HFF-Myc (cell line): ENCODE measurements at places on chromosomes 2 and 18.
A peak's percentile ranks its signal among the peaks of the same experiment; 100 is the strongest.

- DNase-seq: no peak
These were observed 107.9 kb downstream of the CCDC85A start for GRCh38 chr2:56291711-56292110.

DNA sequence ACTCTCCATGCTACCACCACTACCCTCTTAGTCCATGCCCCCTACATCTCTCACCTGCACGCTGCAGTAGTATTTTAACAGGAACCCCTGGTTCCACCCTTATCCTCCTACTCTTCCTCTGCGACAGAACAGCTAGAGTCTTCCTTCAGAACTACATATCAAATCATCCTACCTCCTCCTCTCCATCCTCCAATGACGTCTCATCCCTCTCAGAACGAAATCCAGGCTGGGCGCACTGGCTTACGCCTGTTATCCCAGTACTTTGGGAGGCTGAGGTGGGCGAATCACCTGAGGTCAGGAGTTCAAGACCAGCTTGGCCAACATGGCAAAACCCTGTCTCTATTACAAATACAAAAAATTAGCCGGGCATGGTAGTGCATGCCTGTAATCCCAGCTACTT is 10.3 kb upstream of the KIF3C start:
- no peak for DNase-seq

DNA sequence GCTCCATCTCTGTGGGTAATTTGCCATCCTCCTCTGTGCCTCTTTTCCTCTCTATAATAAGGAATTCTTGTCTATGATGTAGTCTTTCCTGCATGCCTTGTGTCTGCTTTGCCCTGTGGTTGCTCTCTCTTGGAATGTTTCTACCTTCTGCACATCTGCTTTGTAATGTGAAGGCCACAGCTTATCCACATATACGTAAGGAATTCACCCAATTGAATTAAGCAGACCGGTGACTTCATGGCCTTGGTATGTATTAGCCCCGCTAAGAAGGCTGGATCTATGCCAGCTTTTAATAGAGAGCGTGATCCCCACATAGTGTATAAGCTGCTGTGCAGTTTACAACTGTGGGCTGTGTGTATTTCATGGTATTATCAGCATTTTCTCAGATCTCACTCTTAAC is 274.7 kb downstream of the RNF144A start:
- peak; percentile 93 for DNase-seq

DNA sequence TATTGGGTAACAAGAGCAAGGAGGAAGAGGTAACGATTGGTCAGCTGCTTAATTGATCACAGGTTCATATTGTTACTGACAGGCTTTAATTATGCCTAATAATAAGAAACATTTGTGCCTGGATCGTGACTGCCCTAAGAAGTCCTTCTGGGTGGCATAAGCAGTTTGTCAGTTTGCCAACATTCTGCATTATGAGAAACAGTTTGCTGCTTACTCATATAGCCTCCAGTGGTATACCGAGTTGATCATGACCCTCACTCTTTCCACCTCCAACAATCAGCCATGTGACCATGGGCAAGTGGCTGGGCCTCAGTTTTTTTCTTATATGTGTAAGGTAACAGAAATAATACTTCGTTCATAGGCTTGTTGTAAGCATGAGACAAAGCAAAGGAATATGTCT is 96.6 kb upstream of the CABLES1 start:
- DNase-seq: peak; percentile 91

DNA sequence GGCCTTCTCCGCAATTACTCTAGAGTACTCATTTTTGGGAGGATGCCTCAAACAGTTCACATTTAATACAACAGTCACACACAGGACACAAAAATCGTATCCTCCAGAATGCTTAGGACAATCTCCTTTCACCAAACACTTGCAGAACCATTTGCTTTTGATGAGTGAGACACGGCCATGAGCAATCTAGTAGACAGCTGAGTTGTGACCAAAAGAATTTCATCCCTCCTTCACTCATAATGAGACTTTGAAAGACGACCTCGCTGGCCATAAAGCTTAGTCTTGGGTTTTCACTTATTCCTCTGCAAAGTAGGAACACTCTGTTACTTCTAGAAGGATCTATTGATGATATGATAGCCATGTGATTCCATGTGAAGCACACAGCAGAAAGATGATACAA is 87.5 kb upstream of the SLC35G4 start:
- no peak for DNase-seq

DNA sequence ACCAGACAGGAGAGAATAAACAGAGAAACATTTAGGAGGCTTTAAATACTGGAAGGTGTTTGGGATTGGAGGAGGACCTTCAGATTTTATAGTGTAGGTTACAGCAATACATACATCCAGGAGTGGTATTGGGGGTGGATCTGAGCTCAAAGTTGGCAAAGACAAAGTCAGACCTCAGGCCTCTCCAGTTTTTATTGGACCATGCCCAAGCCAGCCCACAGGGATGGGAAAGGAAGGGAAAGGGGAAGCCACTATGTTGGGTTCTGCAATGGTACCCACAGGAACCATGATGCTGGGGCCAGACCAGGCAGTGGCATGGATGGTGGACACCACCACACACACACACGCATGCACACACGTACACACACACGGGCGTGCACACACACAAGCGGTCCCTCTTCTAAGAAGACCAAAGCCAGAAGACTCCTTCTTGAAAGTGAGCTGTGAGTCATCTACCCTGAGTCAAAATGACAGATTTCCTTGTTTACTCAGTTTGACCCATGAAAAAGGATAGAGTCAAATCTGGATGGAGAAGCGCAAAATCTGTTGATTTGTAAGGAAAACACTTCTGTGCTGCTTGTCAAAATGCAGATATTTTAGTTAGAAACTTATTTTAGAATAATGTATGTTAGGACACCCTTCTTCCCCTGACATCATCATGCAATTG is 87.9 kb downstream of the TRABD2A start:
- no peak for DNase-seq

DNA sequence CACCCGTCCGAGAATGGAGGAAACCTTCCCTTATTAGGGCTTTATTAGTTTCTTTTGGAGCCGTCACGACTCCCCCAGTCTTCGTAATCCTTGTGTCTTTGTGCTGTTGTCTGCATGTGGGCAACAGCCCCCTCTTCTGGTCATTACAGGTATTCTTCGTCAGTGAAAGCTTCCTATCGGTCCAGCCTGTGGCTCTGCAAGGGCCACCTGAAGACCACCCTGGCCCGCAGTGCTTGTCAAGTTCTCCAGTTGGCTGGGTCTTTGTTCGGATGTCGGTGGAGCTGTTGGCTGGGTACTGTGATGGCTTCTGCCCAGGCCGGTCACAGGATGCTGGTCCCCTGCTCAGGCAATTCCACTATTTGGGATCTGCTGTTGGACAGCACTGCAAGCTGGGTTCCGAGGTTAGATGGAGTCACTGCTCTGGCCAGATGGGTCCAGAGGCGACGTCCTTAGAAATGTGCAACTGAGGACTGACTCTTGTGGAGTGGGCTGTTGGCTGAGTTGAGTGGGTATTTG is 19.2 kb downstream of the E2F6 start:
- DNase-seq: peak; percentile 22

DNA sequence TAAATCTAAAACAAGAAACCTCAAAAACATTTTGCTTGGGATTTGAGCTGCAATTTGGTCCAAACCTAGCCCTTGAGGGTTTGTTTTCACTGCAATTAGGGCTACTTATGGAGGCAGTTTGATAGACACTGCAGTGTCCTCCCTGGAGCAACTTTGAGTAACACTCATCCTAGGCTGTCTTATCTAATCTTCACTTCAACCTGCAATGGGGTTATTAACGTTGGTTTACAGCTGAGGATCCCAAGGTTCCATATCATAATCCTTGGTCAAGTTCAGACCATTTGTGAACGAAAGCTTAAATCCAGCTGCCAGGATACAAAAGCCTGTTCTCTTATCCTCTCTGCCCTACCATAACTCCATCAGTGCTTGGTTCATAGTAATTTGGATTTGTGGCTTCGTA is 2.5 kb downstream of the ANXA4 start:
- DNase-seq: no peak

GRCh38 chr2:238438856-238439849 is 12.4 kb downstream of the ASB1 start:
- DNase-seq: no peak

DNA sequence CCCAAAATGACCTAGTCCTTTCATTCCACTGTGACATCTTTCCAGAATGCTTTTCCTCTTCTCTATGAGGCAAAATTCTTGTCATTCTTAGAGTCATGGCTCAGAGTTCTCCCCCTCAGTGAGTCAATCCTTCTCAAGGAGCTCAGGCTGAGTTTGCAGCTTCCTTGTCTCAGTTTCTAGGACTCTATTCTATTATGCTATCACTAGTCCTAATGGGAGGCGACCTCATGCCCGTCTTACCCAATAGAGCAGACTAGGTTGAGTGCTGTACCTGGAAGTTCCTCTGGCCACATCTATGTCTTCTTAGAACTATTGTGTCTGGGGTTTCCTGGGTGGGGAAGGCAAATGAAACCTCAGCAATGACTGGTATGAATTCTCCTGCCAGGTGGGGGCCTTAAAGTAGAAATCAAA is 51.5 kb downstream of the HAUS1 start:
- DNase-seq: no peak

DNA sequence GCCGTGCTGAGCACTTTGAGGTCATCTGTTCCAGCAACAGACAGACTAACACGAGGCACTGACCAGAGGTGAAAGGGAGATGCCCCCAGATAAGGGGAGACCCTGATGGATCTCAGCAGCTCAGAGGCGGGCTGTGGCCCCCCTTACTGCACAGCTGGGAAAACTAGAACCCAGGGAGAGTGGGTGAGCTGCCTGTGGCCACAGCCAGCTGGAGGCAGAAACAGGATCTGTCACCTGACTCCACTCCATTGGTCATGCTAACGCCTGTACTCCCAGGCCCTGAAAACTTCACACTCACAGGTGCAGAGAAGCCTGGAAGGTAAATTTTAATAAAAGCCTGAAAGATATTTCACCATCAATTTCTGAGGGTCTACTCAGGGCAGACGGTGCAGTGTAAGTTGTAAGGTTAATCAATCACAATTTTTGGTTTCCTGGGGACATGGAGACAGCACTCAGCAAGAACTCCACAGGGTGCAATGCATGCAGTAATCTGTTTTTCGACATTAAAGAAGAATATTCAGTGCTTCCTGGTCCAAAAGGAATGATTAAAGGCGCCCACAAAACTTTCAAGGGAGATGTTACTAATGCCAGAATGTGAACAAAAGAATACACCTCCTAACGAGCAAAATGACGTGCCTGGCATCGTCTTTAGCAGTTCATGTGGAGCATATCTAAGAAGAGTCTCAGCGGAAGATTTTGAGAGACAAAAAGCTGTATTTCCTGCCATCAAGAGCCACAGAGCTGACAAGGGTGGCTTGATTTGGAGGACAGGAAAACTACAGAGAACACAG is 173.4 kb downstream of the EIPR1 start:
- no peak for DNase-seq

- DNase-seq: no peak
These were observed 53.3 kb downstream of the IL1R2 start for GRCh38 chr2:102044967-102045489.

DNA sequence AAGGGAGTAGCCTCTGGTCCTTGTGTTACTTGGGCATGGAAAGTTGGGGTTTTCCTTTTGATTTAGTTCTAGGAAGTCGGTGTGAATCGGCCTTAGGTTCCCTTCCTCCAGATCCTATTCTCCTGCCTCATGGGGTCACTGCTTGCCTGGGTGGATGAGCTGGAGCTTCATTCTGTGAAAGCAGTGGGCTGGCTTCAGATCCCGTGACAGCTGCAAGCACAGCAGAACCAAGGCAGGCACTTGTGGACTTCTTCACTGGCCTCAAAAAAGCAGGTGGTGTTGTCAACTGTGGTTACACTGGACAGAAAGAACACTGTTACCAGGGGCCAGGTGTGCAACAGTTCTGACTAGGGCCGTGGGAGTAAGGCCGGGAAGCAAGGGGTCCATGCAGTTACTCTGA is 243.4 kb downstream of the LDLRAD4 start:
- DNase-seq: no peak

GRCh38 chr2:106053116-106053515 is 141.0 kb downstream of the UXS1 start:
- peak; percentile 65 for DNase-seq

GRCh38 chr2:12262681-12263436 is 453.9 kb upstream of the TRIB2 start:
- no peak for DNase-seq

GRCh38 chr2:238216651-238217184 is 13.2 kb upstream of the ILKAP start:
- no peak for DNase-seq

DNA sequence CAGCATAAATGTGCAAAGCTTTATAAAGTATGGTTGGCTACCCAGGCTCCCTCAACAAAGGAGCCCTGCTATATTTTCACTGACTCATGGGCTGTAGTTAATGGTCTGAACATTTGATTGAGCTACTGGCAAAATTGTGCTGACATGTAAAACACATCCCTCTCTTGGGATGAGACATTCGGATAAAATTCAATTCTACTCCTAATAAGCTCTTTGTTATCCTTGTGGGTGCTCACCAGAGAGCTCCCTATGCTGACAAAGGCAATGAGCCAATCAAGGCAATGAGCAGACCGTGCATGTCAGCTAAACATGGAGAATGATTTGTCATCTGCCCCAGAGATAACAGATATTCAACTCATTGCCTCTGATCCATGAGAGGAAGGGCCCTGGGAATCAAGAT is 27.7 kb downstream of the SERPINB8 start:
- DNase-seq: no peak

DNA sequence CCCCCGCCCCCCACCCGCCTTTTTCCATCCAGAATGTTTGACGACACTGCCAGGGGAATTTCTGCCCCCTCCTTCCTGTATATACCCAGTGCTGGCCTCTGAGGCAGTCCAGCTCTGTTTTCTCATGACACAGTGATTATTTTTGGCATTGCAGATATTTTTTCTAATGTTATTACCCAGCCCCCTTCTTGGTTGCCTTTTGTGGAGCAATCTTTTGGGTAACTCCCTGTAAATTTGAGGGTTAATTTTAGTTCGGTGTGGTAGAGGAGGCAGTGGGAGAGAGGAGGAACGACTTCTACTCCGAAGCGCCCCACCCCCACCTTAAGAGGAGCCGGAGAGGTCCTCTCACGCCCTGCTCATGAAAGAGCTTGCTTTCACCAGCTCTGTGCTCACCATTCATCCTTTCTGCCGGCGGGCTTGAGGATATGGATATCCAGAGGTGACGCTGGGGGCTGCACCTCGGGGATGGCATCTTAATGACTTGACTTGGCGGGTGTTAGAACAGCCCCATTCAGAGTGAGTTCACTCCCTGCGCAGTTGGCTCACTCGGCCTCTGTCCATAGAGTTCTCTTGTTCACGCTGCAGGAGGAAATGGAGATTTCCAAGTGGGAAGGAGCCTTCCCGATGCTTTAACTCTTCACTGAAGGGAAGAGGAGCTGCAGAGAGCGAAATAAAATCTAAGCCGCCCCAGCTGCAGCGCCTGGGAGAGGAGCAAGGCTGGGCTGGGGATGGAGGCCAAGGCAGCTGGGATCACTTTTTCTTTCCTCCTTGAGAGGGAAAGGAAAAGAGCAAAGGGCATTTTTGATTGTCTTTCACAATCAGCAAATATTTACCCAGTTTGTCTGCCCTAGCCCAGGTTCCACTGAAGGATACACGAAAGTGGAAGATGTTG is 38.4 kb downstream of the EPAS1 start:
- DNase-seq: no peak

DNA sequence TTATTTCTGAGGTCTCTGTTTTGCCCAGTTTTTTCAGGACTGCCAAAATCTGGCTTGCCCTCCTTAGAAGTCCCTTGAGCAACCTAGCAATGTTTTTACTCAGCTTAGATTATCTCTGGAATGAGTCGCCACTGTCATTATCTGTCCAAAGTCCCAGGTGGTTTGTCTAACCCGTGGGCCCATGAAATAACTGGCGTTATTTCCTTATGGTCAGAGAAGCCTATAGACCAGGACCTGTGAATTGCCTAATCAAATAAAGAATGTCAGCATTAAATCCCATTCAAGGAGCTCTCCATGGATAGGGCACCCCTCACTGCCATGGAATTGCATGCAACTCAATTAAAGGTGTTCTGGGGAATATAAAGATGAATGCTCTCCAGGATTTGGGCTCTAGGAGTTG is 373.9 kb downstream of the SETBP1 start:
- no peak for DNase-seq
